ENCODE measurements at places on chromosomes 16 and 17. TPM values are rescaled to one million over a fixed set of nuclear protein-coding genes. Genes with fewer than 3 reads are reported as not detected.

The KLHL10 gene
- total RNA-seq = 0.50 TPM

The GPR179 gene
- total RNA-seq = 0.15 TPM

The ZG16 gene
- not detected for total RNA-seq

The GH1 gene
- not detected for total RNA-seq

The SLFN11 gene
- total RNA-seq = 118 TPM

DNA sequence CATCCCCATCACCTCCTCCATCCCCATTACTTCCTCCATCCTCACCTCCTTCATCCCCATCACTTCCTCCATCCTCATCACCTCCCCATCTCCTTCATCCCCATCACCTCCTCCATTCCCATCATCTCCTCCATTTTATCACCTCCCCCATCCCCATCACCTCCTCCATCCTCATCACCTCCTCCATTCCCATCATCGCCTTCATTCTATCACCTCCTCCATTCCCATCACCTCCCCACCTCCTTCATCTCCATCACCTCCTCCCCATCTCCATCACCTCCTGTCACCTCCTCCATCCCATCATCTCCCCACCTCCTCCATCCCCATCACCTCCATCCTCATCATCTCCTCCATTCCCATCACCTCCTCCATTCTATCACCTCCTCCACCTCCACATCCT, 116.4 kb downstream of the SEC14L1 start:
- no peaks in the 10 kb centered on the region for H3K36me3 ChIP-seq
- DNase-seq = no peak
- no peak overlapping the region for H3K4me3 ChIP-seq
- no peak overlapping the region for H3K27ac ChIP-seq
- no peaks in the 10 kb centered on the region for H3K27me3 ChIP-seq
